Activated T-helper 1 cell treated with anti-CD3 and anti-CD28 coated beads, Interleukin-12 subunit alpha, Interleukin-12 subunit beta, Interleukin-2, Interleukin-4 antibody, amounts not matched to agents 30 ng/mL and 10 ng/mL and 1 ng/mL, durations not matched to agents 14 hours and 24 hours and 36 hours (primary cell): ENCODE measurements at places on chromosomes 6 and 20. TPM values are rescaled to one million over a fixed set of nuclear protein-coding genes. Genes with fewer than 3 reads are reported as not detected.

DNA sequence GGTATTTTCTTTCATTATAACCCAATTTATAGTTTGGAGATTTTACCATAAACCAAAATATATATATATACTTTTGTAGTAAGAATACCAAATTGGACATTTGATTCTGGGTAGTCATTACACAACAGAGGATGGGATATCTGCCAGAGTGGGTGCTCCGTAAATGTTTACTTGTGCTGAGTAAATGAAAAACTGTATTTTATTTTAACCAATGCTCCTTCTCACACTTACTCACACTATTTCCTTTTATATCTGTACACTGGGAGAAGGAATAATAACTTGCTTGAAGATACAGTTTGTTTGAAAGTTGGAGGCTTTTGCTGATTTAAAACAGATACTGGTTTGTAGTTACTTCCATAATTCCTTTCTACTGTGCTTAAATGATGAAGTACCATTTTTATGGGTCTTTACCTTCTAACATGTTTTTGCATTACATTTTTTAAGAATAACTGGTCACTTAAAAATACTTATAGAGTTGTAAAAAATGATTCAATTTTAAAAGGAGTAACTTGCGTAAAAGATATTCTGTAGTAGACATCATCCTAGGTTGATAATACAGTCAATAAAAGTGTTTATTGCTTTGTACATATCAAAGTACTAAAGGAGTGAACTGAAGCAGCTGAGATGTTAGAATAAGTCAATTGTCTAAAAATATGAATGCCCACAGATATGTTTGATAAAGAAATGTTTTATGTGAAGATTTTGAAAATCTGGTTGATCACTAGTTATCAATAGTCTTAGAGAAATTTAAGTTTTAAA, 411.7 kb downstream of the UTRN start:
- no peak for DNase-seq

DNA sequence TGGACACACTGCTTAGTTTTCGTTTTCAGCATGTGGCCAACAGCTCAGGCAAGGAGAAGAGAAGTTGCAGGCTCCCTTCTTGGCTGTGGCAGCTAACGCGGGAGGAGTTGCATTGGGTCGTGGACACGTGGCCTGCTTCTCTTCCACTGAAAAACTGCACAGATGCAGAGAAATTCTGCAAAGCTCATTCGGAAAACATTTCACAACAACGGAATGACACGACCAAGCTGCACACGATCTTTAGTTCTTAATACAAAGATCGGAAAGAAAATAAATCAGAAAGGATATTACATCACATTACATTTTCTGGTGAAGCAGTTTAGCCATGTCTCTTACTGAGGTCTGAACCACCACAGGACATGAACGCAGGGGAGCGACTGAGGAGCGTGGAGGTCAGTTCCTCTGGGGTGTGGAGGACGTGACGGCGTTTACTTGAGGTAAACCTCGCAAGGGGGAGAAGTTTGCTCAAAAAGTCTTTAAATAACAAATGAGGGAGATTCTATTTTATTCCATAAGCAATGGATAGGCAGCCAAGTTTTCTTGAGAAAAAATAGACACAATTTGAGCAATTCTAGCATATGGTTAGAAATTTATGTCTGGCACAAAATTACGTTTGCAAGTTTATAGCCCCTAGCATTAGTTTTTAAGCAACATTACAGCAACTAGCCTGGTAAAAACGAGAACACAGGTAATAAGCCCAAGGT, 178.3 kb downstream of the THBS2 start:
- DNase-seq = no peak

GRCh38 chr6:72466971-72467566, 154.8 kb upstream of the KCNQ5 start:
- no peak for DNase-seq

DNA sequence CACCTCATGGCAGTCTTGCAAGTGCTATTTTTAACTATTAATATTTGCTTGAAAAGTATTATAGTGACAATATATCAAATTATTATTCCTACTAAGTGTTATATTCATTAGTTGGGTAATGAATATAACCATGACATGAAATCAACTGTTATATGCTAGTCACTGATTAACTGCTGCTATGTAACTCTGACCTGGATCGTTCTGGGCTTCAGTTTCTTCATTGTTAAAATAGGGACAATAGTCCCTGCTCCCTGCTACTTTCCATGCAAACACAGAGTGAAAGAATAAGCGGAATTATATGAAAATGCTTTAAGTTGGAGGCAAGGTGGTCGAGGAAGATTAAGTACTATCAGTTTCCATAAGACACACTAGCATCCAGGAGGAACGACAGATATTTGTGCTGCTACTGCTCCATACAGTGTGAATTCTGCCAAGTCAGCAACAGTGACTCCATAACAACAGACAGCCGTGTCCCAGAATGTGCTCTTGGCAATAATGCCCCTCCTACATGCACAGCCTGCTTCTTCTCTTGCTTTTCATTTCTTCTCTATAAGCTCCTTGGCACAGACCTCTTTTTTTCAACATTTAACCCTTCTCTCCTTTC, 107.2 kb downstream of the CHD6 start:
- no peak for DNase-seq

GRCh38 chr6:40411881-40412280, 175.3 kb downstream of the LRFN2 start:
- no peak for DNase-seq

MMP24 gene
- total RNA-seq = 0.05 TPM in 1 of 2 replicates, not detected in the other

SLC22A7 gene
- not detected in 2 replicates for total RNA-seq

- DNase-seq = no peak
These were observed 34.7 kb downstream of the TFEB start for GRCh38 chr6:41700463-41701347.

DNA sequence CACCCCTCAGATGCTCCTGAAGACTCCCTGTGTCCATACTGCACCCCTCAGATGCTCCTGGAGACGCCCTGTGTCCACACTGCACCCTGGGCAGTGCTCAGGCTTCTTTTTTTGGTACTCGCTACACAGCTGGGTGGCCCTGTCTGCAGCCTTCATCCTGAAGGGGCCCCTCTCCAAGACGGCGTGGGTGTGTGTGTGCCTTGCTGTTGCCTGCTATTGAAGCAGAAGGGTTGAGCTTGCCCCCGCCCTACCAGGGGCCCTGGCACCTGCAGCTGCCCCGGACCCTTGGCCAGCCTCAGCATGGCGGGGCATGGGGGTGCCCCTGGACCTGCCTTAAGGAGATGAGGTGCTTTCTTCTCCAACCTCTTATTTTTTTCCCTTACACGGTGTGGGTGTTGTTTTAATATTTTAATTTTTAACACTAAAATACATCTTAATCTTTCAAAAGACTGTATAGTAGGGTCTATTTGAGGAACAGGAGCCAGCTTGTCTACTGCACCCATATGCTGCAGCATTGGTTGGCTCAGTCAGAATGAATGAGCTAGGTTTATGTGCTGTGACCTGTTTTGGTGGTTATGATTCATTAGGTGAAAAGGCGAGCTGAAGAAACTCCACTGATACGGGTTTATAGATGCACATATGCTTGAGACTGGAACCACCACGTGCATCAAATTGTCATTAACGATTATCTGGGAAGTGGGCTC, 135.9 kb downstream of the AGPAT4 start:
- no peak for DNase-seq

HLA-DQA1 gene
- total RNA-seq = 12.5 and 13.3 TPM in 2 replicates

HLA-DQB1 gene
- 4.3 and 4.7 TPM in 2 replicates for total RNA-seq

NOP56 gene
- total RNA-seq = 863 and 897 TPM in 2 replicates

GJA10 gene
- total RNA-seq = not detected in 2 replicates

GCLC gene
- total RNA-seq = 26.1 and 28.9 TPM in 2 replicates

- peak; percentile 33 for DNase-seq
These were observed 23.6 kb downstream of the BCL2L1 start for GRCh38 chr20:31698803-31699718.

GRCh38 chr20:21063276-21063675, 42.9 kb downstream of the LINC00237 start:
- DNase-seq = no peak

- peak; percentile 11 for DNase-seq
These were observed at the start of gene CLIC5 for GRCh38 chr6:46015119-46015968. TSS of gene CLIC5 (minus strand) at chr6:46015860. CDS start at chr6:46015542, 318 bp downstream.

GRCh38 chr20:5788385-5788895, 38.2 kb downstream of the SHLD1 start:
- peak; percentile 66 for DNase-seq

DSP gene
- total RNA-seq = not detected in 2 replicates

- DNase-seq = no peak
These were observed 95.9 kb upstream of the IFNGR1 start for GRCh38 chr6:137315081-137315480.

GPLD1 gene
- total RNA-seq = 0.22 and 0.39 TPM in 2 replicates

DNA sequence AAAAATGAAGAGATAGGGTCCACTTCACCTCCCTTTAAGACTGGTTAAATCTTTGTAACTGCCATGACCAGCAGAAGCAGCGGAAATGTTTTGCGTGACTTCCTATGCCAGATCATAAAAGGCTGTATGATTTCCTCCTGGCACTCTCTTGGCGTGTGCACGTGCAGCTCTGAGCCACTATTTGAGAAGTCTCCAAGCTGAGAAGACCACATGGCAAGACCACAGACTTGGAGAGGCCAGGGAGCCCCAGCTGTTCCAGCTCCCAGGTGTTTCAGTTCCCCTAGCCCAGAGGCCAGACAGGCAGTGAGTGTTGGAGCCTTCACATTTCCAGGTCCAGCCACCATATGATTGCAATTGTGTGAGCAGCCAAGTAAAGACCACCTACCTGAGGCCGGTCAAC, 259.3 kb upstream of the RIN2 start:
- DNase-seq = no peak

DNA sequence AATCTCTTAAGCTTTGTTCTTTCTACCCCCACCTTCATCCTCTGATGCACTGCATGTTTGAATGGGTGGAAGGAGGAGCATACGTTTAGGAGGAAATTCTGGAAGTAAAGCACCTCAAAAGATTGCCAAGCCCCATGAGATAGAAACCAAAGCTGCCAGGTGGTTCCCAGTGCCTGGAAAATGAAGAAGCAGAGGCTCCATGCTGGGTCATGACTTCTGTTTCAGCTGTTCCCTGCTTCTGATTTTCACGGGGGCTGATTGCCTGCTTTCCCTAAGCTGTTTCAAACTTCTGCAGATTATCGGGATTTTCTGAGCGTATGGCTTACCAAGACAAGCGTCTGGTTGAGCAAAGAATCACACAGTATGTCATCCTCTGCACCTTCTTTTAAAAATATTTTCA, 87.5 kb upstream of the SYNDIG1 start:
- no peak for DNase-seq

DNA sequence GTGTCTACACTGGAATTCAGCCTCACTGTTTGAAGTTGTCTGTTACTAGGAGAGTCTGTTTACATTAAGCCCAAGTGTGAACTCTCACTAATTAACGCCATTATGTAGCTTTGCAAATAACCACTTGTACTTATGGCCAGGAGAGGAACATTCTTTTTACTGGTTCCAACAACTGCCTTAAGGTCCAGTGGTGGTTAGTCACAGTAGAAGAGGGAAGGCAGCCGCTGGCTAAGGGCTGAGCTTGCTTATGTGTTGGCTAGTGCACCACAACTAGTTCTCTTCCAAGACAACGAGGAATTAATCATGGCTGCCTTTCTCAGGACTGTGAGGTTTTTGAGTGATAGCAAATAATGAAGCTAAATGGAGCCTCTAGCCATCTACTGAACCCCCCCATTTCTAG, 14.9 kb upstream of the SLC22A23 start:
- no peak for DNase-seq

- DNase-seq = no peak
These were observed 97.6 kb downstream of the CD164 start for GRCh38 chr6:109284675-109285074.

FOXQ1 gene
- not detected in 2 replicates for total RNA-seq

DNA sequence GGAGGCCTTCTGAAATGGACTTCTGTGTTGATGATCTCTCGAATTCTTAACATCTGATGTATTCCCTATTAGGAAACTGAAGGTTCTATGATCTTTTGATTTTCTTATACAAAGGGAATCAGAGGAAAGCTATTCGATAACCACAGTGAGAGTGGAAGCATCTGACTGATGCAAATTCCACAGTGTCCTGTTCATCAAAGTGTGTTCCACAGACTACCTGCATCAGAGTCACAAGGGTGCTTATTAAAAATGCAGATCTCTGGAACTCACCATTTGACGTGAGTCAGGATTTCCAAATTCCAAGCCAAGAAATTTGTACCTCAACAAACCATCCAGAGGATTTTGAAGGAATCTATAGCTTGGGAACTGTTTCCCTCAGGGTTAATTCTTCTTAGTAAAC, 4.4 kb upstream of the MEP1A start:
- DNase-seq = no peak

DNA sequence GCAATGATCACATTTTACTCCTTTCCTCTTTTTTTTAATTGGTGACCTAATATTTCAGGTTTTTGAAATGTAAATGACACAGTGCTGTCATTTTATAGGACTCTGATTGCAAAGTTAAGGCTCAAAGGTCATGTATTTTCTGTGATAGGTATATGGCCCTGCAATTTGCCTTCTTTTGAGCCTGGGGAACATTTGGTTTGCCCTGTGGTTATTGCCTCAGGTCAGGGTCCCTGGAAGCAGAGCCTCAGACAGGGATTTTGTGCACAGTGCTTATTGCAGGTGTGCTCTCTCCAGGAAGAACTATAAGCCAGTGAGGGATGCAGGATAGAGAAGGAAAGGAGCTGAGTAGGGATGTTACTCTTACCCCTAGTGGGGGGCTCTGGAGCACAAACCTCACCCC, 229.3 kb upstream of the ECI2 start:
- no peak for DNase-seq

- DNase-seq = no peak
These were observed 61.6 kb downstream of the SRC start for GRCh38 chr20:37407573-37408002.

MTCH1 gene
- 120 and 127 TPM in 2 replicates for total RNA-seq

GRCh38 chr6:1122083-1122482, 189.8 kb upstream of the FOXQ1 start:
- DNase-seq = no peak

CPNE1 gene
- total RNA-seq = 304 and 308 TPM in 2 replicates

FAXC gene
- not detected in 2 replicates for total RNA-seq

ZFP57 gene
- total RNA-seq = 2.4 and 2.7 TPM in 2 replicates

PNPLA1 gene
- total RNA-seq = not detected in 2 replicates

GRCh38 chr6:25403150-25403549, 124.0 kb downstream of the CARMIL1 start:
- no peak for DNase-seq

- no peak for DNase-seq
These were observed 87.0 kb upstream of the OLIG3 start for GRCh38 chr6:137581019-137581707.

SLC22A2 gene
- total RNA-seq = not detected in 2 replicates

PAX1 gene
- not detected in 2 replicates for total RNA-seq

GRCh38 chr20:47276851-47277534, 79.5 kb downstream of the ZMYND8 start:
- no peak for DNase-seq

DNA sequence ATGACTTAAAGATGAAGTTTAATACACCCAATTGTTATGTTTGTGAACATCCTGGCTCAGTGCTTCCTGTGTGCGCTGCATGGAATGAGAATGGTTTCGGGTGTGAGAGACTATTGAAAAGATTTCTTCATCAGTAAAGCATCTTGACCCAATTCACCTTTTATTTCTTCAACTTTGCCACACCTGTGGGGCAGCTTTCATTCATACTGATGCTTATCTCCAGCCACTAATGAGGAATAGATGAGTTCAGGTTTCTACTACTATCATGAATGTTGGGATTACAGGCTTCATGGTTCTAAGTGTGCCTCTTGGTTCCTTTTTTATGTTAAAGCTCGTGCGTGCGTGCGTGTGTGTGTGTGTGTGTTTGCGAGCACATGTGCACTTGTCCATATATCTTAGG, 373.7 kb upstream of the SOX4 start:
- no peak for DNase-seq

SLC44A4 gene
- total RNA-seq = 0.12 TPM in 1 of 2 replicates, not detected in the other

- DNase-seq = no peak
These were observed 256.6 kb downstream of the DLL1 start for GRCh38 chr6:170034294-170034693.

- DNase-seq = no peak
These were observed 171.4 kb upstream of the QKI start for GRCh38 chr6:163243083-163243482.
